ENCODE measurements at places on chromosomes 2 and 18.

- DNase-seq, result no peak
Observed at GRCh38 chr18:38198526-38198925, 632.9 kb upstream of the CELF4 start.

DNA sequence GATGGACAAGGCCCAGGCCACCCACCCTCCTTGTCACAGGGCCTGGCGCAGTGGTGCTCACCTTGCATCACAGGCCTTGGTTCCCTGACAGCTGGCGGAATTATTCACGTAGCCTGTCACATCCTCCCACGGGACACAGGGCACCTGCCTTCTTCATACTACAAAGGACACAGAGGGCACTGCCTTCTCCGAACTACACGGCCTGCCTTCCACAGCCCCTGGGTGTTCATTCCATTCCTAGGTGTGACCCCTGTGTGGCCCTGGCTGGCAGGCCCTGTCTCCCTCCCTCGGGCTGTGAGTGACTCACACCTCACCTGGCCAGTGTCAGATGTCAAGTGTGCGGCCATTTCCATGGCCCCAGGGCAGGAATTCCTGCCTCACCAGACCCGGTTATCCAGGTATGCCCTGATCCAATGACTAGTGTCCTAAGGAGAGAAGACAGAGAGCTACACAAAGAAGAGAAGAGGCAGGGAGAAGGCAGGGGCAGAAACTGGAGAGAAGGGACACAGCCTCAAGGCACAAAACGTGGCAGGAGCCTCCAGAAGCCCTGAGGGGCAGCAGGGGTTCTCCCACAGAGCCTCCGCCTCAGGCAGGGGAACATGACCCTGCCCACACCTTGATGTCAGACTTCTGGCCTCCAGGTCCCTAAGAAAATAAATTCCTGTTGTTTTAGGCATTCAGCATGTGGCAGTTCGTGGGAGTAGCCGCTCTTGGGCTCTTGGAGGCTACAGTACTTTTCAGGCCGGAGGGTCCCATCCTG is 43.4 kb downstream of the MBP start:
- DNase-seq, result no peak

DNA sequence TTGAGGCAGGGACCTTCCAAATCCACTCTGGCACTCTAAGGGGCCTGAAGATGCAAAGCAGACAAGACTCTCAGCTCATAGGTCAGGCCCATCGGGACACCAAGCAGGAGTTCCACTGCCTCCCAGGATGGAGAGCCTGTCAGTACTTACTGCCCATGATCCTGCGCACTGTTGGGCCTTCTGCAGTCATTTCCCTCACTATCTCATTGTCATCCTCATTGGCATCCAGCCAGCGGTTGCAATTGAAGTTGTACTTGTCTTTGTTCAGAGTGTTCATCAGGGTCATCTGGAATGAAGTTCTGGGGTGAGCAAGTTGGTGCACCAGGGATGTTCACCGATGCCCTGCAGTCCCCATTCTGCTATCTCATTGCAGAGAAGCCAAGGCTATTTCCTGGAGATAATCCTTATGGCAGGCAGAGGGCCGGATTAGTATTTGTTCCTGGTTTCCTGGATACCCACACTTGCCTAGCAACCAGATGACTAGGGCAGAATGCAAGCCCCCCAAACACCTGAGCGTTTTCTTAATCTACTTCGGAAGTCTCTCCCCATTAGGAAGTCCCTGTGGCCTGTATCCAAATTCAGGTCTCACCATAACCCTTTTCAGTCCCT is 65.1 kb downstream of the LOXHD1 start:
- no peak for DNase-seq

GRCh38 chr2:25567406-25567805 is 106.0 kb downstream of the DTNB start:
- no peak for DNase-seq

GRCh38 chr2:176234940-176235339 is 34.3 kb upstream of the MTX2 start:
- no peak for DNase-seq

GRCh38 chr2:161436411-161436810 is 20.3 kb downstream of the TBR1 start:
- DNase-seq, result no peak

DNA sequence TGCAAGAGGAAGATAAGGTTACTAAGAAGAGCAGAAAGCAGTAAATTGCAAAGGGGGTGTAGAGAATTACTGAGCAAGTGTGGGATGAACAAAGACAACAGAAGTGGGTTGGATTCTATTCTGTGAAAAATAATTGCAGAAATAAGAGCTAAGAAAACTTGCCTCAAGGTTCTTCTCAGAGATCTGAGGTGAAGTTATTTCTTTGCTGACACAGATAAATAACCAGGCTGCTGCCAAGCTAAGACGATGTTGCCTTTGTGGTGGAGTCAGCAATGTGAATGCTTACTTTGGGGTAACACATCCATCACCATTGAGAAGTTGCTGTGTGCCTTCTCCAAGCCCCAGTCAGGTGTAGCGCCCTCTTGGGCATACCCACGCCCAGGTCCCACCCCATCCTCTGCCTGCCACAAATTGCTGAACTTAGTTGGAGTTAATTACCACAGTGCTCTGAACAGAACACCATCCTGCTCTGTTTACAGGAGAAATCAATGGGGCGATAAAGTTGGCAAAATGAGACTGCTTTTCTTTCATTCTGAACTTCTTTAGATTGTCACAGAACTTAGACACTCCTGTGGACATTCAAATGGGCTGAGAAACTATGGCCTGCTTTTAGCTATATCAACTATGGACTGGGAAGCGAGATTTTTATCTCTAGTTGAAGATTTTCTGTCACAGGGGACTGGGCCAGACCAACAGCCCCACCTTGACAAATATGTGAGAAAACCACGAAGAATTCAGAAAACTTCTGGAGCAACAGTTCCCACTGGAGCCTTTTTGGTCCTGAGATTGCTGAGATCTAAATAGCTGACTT is 283.6 kb downstream of the TMX3 start:
- no peak for DNase-seq

- no peak for DNase-seq
Observed at GRCh38 chr2:30293303-30293921, 62.1 kb downstream of the LBH start.

DNA sequence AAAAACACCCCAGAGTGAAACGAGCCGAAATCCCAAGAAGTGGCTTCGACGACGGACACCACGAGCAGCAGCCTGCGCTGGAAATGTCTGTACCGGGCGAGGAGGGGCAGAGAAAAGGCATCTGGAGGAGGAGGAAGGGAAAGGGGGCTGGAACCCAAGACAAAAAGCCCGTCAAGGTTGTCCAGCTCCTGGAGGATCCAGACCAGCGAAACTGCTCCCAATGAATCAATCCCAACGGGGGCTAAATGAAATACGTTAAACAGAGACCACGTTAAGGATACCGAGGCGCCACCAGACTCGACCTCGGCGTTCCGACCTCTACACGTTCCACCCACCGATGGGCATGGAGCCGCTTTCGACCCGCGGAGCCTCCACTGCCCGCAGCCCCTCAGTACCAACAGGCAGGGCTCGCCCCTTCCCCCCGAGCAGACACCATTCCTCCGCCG is 400 bp downstream of the CCDC88A start:
- DNase-seq, result peak; percentile 25

- DNase-seq, result no peak
Observed at GRCh38 chr18:49812286-49813068, 856 bp downstream of the ACAA2 start.

GRCh38 chr2:117774716-117775115 is 39.8 kb upstream of the DDX18 start:
- DNase-seq, result no peak

GRCh38 chr18:8833480-8833879 is 128.1 kb downstream of the MTCL1 start:
- DNase-seq, result no peak

DNA sequence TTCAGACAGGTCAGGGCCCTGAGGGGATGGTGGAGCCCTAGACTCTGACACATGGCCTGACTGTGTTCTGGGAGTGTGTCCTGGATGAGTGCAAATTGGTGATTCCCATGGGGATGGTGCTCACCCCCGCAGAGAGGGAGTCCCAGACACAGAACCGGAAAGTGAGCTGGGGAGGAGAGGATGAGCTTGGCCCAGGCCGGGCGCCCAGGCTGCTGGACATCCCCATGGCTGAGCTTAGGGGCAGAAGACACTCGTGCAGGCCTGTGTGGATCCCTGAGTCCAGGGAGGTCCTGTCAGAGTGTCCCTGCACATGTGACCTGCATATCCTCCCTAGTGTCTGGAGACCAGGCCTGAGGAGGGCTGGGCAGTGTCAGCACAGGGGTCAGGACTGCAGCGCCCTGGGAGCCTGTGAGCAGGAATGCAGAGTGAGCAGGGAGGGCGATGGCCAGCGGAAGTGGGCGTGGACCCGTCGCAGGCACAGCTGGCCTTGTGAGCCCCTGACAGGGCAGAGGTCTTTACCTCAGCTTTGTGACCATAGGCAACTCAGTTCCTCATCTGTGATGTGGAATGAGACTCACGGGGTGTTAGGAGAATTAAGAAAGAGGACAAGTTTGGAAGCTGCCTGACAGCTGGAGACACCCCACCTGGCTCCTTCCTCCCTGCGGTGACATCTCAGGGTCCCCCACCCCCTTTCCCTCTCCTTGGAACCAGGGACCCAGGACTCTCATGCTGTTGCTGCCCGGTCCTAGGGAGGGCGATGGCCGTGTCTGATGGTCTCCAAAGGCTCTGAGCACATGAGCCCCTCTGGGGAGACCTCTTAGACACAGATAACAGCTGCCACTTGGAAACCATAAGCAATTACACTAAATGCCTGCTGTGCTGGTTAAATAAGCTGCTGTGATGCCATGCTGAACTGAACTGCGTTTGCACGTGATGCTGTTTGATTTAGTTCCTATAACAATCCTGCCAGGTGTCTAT is 62.6 kb upstream of the HS6ST1 start:
- DNase-seq, result peak; percentile 63

- no peak for DNase-seq
Observed at GRCh38 chr2:31222071-31222470, 4.8 kb upstream of the CAPN14 start.

DNA sequence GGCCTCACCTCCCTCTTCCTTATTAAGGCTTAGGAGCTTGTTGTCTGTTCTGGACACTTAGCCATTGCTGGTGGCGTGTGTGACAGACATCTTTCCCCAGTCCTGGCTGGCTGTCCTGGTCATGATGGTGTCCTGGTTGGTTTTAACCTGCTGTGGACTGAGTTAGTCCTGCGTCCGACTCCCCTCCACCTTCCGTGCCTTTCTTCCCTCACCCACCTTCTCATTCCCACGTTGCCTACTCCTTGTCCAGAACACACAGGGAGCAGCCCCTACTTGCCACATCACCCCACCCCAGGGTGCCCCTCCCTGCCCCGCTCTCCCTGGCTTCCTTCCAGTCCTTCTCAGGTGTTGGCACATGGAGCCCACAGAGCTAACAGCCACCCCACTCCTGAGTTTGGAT is 9.5 kb downstream of the ANO7 start:
- DNase-seq, result peak; percentile 6

Measured in right cardiac atrium (tissue), 5 donors.